GM23248 (cell line): ENCODE measurements at places on chromosomes 3 and 15.

GRCh38 chr3:34150992-34151391 lies 352.6 kb downstream of the PDCD6IP start:
- DNase-seq: no peak

DNA sequence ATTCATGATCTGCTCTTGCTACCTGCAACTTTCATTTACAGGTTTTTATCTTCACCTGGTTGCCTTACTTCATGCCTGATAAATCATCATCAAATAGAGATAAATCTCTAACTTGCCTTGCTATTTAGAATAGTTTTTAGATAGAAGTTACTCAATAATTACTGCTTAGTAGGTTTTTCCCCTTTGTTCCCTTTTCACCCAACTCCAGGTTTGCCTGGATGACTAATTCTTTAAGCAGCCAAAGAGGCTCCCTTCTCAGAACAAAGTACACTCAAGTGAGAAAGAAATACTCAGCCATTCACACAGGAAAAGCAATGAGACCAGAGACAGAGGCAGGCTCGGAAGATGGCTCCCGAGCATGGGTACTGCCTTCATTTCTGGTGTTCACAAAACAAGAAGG lies 268.1 kb upstream of the CRBN start:
- no peak for DNase-seq

DNA sequence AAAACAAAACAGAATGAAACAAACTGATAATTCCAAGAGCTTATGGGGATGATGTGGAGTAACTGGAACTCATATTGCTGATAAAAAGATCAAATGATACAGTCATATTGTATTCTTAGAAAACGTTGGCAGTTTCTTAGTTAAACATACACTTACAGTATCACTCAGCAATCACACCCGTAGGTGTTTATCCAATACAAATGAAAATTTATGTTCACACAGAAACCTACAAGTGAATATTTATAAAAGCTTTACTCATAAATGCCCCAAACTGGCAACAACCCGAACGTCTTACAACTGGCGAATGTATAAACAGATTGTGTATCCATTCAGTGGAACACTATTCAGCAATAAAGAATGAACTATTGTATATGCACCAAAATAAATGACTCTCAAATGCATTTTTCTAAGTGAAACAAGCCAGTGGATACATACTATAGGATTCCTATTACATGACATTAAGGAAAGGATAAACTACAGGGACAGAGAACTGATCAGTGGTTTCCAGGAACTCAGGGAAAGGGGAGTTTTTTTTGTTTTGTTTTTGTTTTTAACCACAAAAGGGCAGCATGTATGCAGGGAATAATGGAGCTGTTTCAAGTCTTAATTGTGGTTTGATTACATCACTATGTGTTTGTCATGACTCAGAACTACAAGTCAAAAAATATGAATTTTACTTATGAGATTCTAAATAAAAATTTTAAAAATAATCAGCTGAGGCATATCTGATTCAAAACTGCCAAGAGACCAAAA lies 71.8 kb upstream of the NDUFB4 start:
- peak; percentile 66 for DNase-seq

- peak; percentile 38 for DNase-seq
These were observed 432 bp upstream of the RAD54L2 start for GRCh38 chr3:51538115-51538458.

GRCh38 chr3:15794842-15795650 lies 2.7 kb downstream of the ANKRD28 start:
- DNase-seq: peak; percentile 64

- DNase-seq: peak; percentile 25
These were observed 3.0 kb downstream of the PLA1A start for GRCh38 chr3:119600732-119601131.
